ENCODE measurements at places on chromosomes 1 and 21. TPM values are rescaled to one million over a fixed set of nuclear protein-coding genes. Genes with fewer than 3 reads are reported as not detected.

GRCh38 chr1:226788965-226789364, 49.9 kb upstream of the ITPKB start:
- DNase-seq, result no peak

DNA sequence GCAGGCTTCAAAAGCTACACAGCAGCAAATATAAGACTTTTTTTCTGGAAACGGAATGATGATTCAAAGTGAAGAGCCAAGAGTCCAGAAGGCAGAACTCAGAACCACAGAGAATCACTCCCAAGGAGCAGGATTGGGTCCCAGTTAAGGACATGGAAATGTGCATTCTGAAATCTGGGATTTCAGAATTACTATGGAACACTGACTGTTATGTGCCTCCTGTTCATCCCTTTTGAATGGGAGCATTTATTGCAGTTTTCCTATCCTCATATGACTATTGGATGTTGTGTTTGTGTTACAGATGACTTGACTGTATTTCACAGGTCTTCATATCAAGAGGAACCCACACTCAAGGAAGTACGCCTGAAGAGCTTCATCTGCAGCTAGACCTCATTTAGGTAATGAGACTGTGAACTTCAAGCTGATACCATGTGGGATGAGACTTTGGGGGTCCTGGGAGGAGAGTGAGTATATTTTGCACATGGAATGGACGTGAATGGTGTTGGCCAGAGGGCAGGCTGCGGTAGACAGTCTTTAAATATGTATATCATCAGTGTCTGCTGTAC, 17.1 kb upstream of the CAP1 start:
- DNase-seq, result no peak

The STUM gene
- not detected for total RNA-seq

The CR1 gene
- 0.07 TPM for total RNA-seq

DNA sequence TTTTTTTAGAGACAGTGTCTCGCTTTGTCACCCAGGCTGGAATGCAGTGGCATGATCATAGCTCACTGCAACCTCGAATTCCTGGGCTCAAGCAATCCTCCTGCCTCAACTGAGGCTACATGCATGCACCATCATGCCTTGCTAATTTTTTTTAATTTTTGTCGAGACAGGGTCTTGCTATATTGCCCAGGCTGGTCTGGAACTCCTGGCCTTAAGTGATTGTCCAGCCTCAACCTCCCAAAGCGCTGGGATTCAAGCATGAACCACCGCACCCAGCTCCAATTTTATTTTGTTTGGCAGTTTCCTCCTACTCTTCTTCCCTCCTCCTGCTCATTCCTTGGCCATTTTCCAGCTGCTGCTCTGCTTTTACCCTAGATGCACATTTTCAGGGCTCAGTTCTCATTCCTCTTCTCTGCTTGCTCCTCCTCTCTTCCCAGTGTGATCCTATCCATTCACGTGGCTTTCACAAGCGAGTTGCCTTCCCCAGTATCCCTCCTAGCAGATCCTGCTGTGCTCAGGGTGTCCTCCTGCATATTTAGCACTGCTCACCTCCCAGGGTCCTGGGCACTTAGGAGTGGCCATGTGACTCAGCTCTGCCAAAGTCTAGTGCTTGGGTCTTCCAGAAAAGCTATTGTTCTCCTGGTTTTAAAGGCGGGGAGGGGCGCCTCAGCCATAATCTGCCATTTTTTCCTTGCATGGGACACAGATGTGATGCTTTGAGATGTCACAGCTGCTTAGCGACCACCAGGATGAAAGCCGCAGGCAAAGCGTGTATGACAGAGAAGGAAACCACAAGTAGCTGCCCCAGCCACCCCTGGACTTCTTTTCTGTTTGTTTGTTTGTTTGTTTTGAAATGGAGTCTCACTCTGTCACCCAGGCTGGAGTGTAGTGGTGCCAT, 33.7 kb downstream of the PSEN2 start:
- no peak for DNase-seq

DNA sequence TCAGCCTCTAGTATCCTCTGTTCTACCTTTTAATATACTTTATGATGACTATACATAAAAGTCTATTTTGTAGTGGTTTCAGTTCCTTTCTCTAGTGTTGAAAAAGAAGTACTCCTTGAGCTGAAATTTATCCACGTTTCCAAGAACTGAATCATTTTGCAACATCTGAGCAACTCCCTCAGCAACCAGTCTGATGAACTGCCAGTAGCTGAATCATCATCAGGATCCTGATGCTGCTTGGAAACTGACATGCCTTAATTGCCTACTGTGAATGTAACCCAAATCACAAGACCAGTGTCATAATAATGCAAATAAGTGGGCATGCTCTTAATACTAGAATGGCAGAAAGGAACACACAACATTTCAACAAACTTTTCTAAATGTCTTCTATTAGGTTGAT, 103.3 kb downstream of the CYYR1 start:
- DNase-seq, result peak; percentile 35

The ABL2 gene
- 45.8 TPM for total RNA-seq

The FAM177B gene
- total RNA-seq, result not detected

GRCh38 chr1:57826535-57826934, 402.7 kb upstream of the DAB1 start:
- DNase-seq, result no peak

GRCh38 chr1:206787891-206788290, 15.6 kb upstream of the IL10 start:
- no peak for DNase-seq

DNA sequence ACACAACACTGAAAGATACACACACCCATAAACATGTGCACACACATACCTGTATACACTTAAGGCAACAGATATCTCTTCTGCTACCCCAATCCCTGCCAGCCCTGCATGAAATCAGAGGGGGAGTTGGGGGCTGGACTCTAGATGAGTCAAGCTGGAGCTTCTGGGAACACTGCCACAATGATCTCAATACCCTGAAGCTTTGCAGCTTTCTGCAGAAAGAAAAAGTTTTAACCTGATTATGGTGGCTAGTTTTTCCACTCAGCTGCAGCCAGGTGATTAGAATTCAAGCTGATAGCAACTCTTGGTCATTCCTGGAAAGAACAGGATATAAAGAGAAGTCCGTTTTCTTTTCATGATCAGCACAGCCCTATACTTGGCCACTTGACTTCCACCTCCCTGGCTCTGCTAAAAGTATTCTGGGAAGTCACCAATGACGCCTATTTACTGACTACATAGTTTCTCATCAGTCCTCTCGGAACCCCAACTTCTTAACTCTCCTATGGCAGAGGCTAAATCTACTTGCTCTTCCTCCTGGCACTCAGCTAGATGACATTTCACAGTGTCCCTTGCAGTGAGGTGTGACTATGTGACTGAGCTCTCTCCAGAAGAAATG, 20.7 kb upstream of the DNASE2B start:
- peak; percentile 38 for DNase-seq

The B3GALT2 gene
- not detected for total RNA-seq

The PPP2R5A gene
- total RNA-seq, result 24.0 TPM

The NTPCR gene
- total RNA-seq, result 51.0 TPM

The ETNK2 gene
- total RNA-seq, result 29.5 TPM

- peak; percentile 56 for DNase-seq
Observed at GRCh38 chr1:235708390-235708962, 58.9 kb upstream of the GNG4 start.

The ASCL5 gene
- total RNA-seq, result not detected

- no peak for DNase-seq
Observed at GRCh38 chr1:207619871-207620542, 24.9 kb upstream of the CR1L start.

DNA sequence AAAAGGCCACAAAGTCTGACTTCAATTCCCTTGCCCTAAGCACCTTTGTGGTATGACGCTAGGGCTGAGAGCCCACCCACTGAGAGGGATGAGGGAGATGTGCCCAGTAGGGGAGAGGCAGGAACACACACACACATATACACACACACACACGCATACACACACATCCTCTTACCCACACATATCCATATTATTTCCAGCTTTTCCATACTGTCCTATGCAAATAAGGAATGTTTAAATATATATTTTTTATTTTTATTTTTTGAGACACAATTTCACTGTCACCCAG, 3.0 kb downstream of the RAB25 start:
- no peak for DNase-seq

- no peak for DNase-seq
Observed at GRCh38 chr1:180646547-180646946, 14.7 kb downstream of the XPR1 start.

DNA sequence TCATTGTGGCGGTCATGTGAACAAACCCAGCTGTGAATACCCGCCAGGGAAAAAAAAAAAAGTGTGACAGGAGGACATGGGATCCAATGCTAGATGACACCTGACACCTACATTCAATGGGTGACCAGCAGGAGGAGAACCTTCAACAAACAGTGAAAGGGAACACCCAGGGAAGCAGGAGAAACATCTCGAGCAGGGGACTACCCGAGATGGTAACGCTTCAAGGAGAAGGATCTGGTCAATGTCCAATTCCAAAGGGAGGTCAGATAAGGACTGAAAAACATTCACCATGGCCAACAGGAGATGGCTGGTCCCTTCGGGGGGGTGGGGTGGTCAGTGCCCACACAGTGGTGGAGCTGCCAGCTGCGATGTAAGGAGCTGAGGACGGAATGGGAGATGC, 46.3 kb downstream of the PTPN14 start:
- no peak for DNase-seq

DNA sequence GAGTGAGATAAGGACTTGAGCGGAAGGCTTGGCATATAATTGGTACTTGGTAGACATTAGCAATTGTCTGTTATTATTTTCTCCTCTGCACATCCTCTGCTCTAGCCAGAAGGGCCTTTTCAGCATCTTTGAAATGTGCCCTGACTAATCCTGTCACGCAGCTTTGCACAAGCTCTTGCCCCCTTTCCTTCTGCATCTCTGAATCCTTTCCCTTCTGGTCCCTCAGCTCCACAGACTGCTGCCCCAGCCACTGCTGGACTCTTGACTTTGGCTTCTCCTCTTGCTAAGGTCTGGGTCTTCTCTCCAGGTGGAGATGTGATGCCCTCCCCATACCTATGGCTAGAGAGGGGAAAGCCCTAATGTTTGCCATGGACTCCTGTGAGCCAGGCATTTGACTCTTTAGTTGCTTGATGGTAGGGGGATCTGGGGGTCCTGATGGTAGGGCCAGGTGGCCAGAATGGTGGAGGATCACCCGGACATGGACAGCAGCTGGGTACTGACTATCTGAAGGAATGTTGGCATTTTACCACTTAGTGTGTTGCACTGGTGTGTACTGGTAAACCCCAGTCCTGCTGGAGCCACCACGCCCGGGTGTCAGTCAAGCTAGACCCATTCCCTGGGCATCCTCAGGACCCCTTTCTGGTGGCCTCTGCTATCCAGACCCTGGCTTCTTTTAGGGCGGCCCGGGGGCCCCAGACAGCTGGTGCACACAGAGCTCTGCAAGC, 4.4 kb downstream of the HPCA start:
- no peak for DNase-seq

- no peak for DNase-seq
Observed at GRCh38 chr1:218658269-218658668, 313.1 kb downstream of the TGFB2 start.

The L1TD1 gene
- total RNA-seq, result 0.88 TPM

DNA sequence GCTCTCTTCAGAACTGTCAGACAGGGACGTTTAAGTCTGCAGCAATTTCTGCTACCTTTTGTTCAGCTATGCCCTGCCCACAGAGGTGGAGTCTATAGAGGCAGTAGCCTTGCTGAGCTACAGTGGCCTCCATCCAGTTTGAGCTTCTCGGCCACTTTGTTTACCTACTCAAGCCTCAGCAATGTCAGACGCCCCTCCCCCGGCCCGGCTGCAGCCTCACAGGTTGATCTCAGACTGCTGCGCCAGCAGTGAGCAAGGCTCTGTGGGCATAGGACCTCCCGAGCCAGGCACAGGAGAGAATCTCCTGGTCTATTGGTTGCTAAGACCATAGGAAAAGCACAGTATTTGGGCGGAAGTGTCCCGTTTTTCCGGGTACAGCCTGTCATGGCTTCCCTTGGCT, 89.9 kb upstream of the PDC start:
- DNase-seq, result no peak

- DNase-seq, result peak; percentile 52
Observed at GRCh38 chr1:95974586-95974985, 740.6 kb downstream of the RWDD3 start.

The KCNJ9 gene
- not detected for total RNA-seq

- DNase-seq, result no peak
Observed at GRCh38 chr1:108096089-108096488, 104.1 kb downstream of the SLC25A24 start.

The LCE1B gene
- total RNA-seq, result not detected

DNA sequence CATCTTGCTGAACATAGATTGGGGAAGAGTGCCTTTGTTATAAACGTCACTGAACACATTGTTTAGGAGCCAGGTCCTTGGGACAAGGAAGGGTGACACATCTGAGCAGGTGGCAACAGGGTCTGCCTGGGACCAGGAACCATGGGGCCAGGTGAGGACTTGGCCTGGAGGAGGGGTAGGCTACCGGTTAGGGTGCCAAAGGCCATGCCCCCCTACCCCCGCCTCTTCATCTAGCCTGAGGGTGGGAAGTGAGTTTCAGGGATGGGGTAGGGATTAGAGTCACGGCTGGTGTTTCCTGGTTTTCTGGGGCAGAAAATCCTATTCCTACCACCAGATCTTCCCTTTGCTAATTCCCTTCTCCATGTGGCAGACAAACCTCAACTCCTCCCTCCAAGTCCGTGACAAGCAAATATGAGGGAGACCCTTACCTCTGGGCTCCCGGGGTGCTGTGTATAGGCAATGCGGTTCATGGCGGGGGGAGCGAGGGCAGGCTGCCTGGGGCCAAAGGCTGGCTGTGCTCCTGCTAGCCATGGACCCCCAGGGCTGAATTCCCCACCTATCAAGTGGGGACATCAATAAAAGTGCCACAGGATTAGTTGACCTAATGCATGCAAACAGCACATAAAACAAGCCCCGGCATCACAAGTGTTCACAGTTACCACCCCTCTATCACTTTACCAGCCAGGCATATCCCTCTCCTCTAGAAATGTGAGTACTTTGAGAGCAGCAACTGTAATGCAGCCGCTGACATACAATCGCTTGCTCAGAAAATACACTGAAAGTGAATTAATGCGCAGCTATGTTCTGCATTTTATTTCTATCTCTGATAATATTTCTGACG, 14.5 kb downstream of the CD247 start:
- DNase-seq, result no peak

The SMG5 gene
- total RNA-seq, result 88.7 TPM

GRCh38 chr1:156226782-156227181, 14.0 kb downstream of the PMF1 start:
- no peak for DNase-seq

The ARPC5 gene
- total RNA-seq, result 140 TPM

The LAPTM5 gene
- total RNA-seq, result 2.6 TPM

GRCh38 chr1:152112101-152112884, 3.0 kb downstream of the TCHH start:
- no peak for DNase-seq

The BNIPL gene
- 0.17 TPM for total RNA-seq

DNA sequence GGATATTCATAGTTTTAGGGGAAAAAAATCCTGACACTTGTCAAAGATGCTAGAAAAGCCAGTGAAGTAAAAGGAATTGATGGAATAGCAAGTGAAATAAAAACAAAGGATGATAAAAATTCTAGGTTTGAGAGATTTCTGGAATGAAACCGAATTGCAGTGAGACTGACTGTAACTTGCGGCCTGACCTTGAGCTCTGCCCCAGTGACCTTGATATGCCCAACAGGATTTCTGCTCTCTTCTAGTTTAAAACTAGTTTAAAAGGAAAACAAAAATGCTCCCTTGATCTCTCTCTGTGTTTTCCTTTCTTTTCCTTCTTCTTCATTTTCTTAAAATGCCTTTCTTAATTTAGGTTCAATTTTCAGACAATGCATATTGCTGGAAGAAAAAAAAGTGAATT, 54.9 kb upstream of the IFI44L start:
- no peak for DNase-seq

- DNase-seq, result no peak
Observed at GRCh38 chr1:227911376-227911775, 36.4 kb downstream of the WNT9A start.

All from kidney epithelial cell (primary cell).